Testis (tissue), 5 donors: ENCODE measurements at places on chromosomes 6 and 20. TPM values are rescaled to one million over a fixed set of nuclear protein-coding genes. Genes with fewer than 3 reads are reported as not detected.

Gene SNRPB
- total RNA-seq = 140 TPM

Gene IFT52
- 57.1 TPM for total RNA-seq

Gene UBD
- total RNA-seq = 0.25 TPM

Gene CYP39A1
- total RNA-seq = 13.5 TPM

Gene FOXS1
- total RNA-seq = 4.4 TPM

Gene FOXP4
- 50.2 TPM for total RNA-seq

Gene C20orf96
- 16.7 TPM for total RNA-seq

Gene HLA-DQB2
- 0.62 TPM for total RNA-seq

Gene CGAS
- total RNA-seq = 2.4 TPM

Gene GLO1
- 54.3 TPM for total RNA-seq

Gene ZC2HC1B
- total RNA-seq = 16.9 TPM

Gene TTLL9
- total RNA-seq = 8.7 TPM

Gene DUSP15
- total RNA-seq = 175 TPM

Gene FGD2
- total RNA-seq = 16.0 TPM

Gene CCDC170
- 3.3 TPM for total RNA-seq

Gene LHFPL5
- 0.24 TPM for total RNA-seq

Gene TOMM34
- total RNA-seq = 212 TPM

Gene KCNQ5
- 1.1 TPM for total RNA-seq

Gene ZBTB12
- total RNA-seq = 5.3 TPM

Gene IL17A
- total RNA-seq = not detected

Gene ALDH8A1
- total RNA-seq = 0.87 TPM

Gene CRISP3
- total RNA-seq = not detected

Gene XPO5
- 65.8 TPM for total RNA-seq

Gene ADGRB3
- total RNA-seq = 5.7 TPM

Gene PI3
- total RNA-seq = 1.2 TPM

Gene ZCCHC3
- total RNA-seq = 29.1 TPM

Gene BICRAL
- total RNA-seq = 20.4 TPM

Gene MYLK4
- 0.71 TPM for total RNA-seq

Gene MLN
- not detected for total RNA-seq

Gene PRRT1
- total RNA-seq = 6.2 TPM

Gene GGTLC1
- total RNA-seq = 6.9 TPM

Gene TSBP1
- total RNA-seq = 18.4 TPM

Gene LYRM2
- 18.6 TPM for total RNA-seq

Gene BPI
- total RNA-seq = 9.3 TPM

Gene TNF
- total RNA-seq = 0.31 TPM
